Urinary bladder (tissue), 4 donors: ENCODE measurements at places on chromosomes 5 and 9.
A peak's percentile ranks its signal among the peaks of the same experiment; 100 is the strongest.

GRCh38 chr9:35863583-35863982 is 6.6 kb downstream of the OR13J1 start:
- DNase-seq: no peak

- DNase-seq: no peak
These were observed at the start of gene S1PR3 for GRCh38 chr9:88991066-88992034. Gene S1PR3 (plus strand): TSS chr9:88991468. CDS start chr9:89001201, 9,733 bp downstream.

- no peak for DNase-seq
These were observed 33.7 kb downstream of the ELP1 start for GRCh38 chr9:108900176-108900575.

- DNase-seq: no peak
These were observed 60.5 kb downstream of the SIL1 start for GRCh38 chr5:139137697-139138096.

- DNase-seq: no peak
These were observed 220.0 kb downstream of the GABBR2 start for GRCh38 chr9:98488571-98489312.

- no peak for DNase-seq
These were observed 67.4 kb upstream of the TBC1D9B start for GRCh38 chr5:179974946-179975712.

DNA sequence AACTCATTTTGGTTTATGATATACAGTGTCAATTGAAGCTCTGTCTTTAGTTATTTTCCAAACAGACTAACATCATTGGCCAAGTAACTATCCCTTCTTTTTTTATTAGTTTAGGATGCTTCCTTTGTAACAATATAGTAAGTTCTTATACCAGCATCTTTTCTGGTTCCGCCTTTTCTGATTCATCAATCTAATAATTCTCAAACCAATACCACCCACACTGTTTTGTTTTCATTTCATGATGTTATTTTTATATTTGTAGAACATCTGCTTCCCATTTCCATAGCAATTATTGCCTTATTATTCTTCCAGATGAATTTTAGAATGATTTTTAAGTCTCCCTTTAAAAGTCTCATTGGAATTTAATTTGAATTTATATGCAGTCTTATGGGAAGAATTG is 218.1 kb downstream of the RFK start:
- no peak for DNase-seq

DNA sequence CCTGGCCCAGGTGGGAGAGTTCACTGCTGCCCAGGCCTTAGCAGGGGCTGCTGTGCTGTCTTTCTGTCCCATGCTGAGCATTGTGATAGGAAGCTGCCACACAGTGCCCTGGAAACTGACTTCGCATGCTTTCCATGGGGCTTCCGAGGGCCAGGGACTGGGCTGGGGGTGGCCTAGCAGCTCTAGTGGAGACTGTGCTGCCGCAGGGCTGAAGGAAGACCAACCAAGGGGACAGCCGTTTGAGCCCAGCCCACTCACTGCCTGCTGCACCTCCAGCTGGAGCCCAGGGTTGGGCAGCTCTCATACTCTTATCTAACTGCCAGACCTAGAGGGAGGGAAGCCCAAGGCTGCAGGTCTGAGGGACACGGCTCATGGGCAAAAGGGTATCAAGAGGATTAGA is 79.2 kb downstream of the RGS3 start:
- no peak for DNase-seq

DNA sequence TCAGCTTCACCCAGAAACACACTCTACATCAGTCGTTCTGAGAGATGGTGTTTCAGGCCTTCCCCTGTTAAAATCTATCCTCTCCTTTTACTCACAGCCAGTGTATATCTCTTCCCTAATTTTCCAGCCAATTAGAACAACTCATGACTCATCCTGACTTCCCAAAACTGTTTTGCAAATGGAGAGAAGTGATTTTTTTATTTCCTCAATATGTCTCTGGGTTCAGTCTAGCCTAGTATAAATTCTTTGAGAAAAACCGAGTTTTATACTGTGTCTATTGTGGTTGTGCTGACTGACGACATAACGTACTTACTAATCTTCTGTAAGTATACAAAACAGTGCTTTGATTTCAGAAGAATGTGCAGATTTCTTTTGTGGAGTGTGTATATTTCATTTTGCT is 28.4 kb upstream of the CAST start:
- no peak for DNase-seq

DNA sequence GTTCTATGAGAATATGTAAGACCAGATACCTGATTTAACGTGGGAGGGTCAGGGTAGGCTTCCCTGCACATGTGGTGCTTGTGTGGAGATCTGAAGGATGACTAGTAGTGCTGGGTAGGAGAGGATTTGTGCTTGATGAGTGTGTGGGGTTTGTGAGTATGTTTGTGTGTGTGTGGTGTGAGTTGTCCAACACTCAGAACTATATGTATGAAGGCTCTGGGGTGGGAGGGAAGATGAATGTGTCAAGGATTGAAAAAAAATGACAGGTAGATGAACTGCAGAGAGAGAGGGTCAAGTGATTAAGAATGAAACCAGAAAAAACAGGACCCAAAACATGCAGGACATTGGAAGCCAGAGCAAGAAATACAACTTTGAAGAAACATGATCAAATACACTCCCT is 154.6 kb upstream of the NR3C1 start:
- DNase-seq: no peak

DNA sequence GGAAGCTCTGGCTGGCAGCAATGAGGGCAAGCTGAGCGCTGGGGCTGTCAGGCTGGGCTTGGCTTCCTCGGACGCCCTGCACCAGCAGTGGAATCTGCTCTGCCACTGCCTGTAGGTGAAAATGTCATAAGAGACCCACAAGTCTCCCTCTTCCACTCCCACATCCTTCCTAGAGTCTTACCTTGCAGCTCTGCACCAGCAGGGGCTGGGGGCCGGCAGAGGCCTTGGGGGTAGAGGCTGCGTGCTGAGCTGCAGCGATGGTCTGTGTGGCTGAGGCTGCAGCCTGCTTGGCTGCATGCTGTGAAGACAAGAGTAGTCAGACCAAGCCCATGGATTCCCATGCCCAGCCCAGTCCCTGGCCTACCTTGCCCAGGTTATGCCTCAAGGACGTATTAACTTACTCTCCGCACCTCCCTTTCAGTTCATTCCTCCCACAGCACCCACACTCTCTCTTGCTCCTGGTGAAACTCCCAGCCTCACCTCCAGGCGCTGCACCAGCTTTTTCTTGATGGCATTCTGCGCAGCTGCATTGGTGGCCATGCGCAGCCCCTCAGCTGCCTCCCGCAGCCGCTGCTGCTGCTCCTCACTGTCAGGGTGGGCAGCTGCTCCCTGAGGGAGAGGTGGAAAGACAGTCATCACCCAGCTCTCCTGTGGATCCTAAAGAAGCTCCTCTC is 17.3 kb downstream of the TLN1 start:
- DNase-seq: no peak

DNA sequence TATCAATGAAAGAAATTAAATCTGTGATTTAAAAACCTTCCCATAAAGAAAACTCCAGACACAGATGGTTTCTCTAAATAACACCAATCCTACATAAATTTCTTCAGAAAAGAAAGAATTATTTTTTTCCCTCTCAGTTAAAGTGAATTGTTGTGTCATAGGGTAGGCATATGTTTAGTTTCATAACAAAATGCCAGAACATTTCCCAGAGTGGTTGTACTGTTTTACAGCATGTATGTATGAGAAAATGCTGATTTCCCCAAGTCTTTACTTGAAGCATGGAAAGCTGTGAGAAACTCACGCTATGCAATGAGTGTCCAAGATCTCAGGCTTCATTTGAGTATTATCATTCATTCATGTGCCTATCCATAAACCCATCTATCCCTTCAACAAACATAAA is 582.5 kb downstream of the ELAVL2 start:
- DNase-seq: no peak

- no peak for DNase-seq
These were observed 66.6 kb downstream of the C9orf152 start for GRCh38 chr9:110141227-110141793.

DNA sequence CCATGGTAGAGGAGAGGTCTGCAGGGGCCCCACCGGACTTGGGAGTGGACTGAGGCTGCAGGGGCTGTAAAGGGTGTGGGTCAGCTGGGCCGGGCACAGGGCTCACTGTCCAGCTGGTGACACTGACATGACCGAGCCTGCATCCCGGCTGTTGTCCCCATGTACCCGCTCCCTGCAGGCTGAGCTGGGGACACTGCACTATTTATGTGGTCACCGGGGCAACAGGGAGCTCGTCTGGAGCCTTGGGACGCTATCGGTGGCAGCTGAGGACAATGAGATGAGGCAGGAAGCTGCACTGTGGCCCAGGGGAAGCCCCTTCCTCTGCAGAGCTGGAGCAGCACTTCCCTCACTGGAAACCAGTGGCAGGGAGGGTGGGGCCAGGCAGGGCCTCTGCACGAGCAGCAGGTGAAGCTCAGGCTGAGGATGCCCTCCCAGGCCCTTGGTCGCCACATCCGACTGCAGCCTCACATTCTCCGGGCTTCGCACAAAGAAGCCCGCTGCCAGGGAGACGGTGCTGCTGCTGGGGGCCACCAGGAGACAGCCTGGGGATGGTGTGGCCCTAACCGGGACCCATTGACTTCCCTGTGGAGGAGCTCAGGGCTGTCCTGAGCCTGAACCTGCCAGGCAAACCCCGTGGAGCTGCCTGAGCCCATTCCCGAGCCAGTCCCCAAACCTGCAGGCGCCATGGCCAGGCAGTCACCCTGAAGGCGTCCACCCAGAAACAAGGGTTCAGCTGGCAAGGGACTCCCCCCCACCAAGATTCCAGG is 26.4 kb downstream of the ZDHHC11B start:
- no peak for DNase-seq

- peak; percentile 78 for DNase-seq
These were observed 316.2 kb upstream of the CLINT1 start for GRCh38 chr5:158174918-158175851.

GRCh38 chr5:174222891-174223290 is 177.4 kb downstream of the NSG2 start:
- DNase-seq: no peak

- DNase-seq: no peak
These were observed 13.9 kb downstream of the FIBCD1 start for GRCh38 chr9:130925050-130925678.

DNA sequence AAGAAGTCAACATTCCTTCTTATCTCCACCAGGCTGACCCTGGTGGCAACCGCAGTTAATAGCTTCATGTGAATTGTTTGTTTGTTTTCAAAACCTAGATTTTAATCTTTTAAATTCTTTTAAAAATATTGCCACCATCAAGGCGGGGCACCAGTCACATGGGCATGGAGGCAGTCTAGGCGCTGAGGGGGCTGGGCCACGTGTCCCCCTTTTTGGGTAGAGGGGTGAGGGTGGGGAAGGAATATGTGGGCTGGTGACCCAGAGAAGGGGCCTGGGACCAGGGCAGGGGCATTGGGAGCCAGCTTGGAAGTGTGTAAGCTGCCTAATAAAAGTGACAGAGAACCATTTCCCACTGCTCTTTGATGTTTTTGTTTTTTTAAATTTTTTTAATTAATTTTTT is 147.3 kb downstream of the GADD45G start:
- no peak for DNase-seq

GRCh38 chr5:56251440-56251839 is 18.3 kb upstream of the ANKRD55 start:
- DNase-seq: no peak

GRCh38 chr9:109913461-109913810 is 133.4 kb downstream of the PALM2AKAP2 start:
- no peak for DNase-seq

- no peak for DNase-seq
These were observed 8.1 kb upstream of the UBE2D2 start for GRCh38 chr5:139552893-139553575.

GRCh38 chr9:84153885-84154284 is 173.3 kb downstream of the RMI1 start:
- DNase-seq: no peak

GRCh38 chr5:133470841-133471240 is 141.5 kb downstream of the FSTL4 start:
- no peak for DNase-seq

- no peak for DNase-seq
These were observed 16.1 kb downstream of the FBP1 start for GRCh38 chr9:94623253-94623652.

- no peak for DNase-seq
These were observed 28.4 kb upstream of the LRRC19 start for GRCh38 chr9:27033815-27034403.

GRCh38 chr9:5799314-5799713 is 33.6 kb downstream of the ERMP1 start:
- peak; percentile 23 for DNase-seq

- no peak for DNase-seq
These were observed 476.6 kb upstream of the SGCD start for GRCh38 chr5:155850370-155850769.

DNA sequence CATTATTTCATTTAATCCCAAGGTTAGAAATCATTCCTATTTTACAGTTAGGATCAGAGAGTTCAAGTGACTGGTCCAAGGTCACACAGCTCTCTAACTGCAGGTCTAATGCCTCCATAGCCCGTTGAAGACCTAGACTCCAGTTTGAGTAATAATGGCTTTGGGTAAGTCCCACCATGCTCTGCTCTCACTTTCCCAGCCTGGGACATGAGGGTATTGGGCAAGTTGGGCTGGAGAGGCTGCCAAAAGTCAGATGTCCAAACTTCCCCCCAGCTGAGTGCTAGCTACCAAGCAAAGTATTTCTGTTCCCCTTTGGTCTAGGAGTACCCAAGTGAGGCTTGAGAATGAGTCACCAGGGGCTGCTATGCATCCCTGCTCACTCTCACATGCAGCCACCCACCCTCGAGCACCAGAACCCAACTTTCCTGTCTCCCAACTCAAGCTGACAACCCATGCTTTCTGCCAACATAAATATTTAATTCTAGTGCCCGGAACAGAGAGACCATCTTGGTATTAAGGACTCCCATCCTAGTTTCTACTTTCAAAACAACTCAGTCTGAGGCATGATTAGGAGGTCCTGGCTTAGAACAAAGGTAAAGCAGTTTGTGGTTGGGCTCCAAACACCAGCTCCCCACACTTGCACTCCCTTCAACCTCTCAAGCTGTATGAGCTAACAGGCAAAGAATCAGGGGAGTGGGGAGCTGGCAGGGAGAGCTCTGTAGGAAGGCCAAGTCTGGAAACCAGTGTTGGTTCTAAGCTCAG is 236.5 kb upstream of the TRIM32 start:
- DNase-seq: no peak

- no peak for DNase-seq
These were observed 267.5 kb downstream of the GABRB2 start for GRCh38 chr5:161278739-161279660.

DNA sequence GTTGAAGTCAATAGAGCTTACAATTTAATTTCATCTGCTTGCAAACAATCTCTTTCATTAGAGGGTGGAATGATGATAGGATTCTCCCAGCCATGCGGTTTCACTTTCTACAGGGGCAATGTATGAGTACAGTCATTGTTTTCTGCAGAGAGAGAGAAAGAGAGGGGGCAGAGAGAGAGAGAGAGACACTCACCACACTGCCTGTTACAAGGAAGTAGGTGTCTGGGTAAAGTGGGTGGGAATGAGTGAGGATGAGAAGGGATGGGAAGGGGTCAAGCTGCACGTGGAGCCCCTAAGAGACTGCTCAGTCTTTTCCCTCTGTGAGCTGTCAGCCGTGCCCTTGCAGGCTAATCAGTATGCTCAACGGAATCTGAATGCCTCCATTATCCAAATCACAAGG is 454.3 kb downstream of the KDM4C start:
- no peak for DNase-seq

GRCh38 chr9:134551644-134552348 is 89.8 kb upstream of the COL5A1 start:
- no peak for DNase-seq
